ENCODE measurements at places on chromosomes 5 and 9.

DNA sequence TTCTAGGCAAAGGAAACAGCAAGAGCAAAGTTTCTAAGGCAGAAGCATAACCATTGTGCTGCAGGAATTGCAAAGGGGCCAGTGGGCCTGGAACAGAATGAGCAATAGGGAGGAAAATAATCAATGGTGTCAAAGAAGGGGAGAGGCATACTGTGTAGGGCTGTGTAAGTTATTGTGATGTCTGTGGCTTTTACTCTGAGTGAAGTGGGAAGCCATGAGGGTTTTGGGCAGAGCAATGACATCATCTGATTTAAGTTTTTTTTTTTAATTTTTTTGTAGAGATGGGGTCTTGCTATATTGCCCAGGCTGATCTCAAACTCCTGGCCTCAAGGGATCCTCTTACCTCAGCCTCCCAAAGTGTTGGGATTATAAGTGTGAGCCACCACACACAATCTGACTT is 64.6 kb upstream of the PPP2CA start:
- no peak for DNase-seq

GRCh38 chr9:69317894-69318293 is 7.1 kb upstream of the ENTREP1 start:
- no peak for DNase-seq

DNA sequence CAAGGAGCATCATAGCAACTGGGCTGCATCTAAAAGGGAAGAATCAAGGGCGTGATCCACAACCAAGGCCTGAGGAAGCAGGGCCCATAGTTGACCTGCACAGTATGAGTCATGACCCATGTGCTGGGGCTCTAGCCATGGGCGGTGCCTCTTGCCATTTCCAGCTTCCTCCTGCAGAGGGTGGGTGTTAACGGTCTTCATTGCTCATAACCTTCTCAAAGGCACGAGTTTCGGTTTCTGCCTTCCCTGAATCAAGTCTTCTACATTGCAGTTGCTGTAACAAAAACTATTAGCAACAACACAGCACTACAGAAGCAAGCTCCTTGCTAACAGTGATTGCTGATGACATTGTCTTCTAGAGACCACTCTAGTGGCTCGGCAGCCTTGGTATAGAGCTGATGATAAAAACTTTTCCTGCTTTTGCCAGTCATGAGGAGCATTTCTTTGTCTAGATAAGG is 66.9 kb downstream of the CTSL start:
- DNase-seq = no peak

- DNase-seq = no peak
Measured at GRCh38 chr9:7242126-7242525, 484.4 kb downstream of the KDM4C start.

DNA sequence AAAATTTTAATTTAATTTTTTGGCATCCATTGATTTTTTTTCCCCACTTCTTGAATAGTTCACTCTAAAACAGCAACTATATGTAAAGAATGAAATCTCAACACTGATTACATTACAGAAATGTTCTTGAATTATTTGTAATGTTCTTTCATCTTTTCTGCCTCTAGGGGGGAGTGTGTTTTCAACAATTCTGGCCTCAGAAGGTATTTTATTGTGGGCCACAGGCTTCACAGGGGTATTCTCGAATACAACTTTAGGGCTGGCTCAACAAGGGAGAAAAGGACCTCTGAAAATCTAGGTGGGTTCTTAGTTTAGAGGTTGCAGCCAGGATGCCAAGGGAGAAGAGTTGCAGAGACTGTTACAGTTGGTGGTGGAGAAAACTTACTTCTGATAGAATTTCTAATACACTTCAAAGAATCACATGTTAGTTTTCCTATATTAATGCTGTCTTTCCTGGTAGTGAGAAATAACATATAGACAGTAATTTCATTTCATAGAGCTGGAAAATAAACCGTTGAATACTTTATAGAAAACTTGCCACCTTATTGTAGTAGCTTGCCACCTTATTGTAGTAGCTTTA is 3.6 kb upstream of the NPR3 start:
- no peak for DNase-seq

GRCh38 chr9:86202338-86202882 is 57.0 kb downstream of the C9orf153 start:
- DNase-seq = no peak

DNA sequence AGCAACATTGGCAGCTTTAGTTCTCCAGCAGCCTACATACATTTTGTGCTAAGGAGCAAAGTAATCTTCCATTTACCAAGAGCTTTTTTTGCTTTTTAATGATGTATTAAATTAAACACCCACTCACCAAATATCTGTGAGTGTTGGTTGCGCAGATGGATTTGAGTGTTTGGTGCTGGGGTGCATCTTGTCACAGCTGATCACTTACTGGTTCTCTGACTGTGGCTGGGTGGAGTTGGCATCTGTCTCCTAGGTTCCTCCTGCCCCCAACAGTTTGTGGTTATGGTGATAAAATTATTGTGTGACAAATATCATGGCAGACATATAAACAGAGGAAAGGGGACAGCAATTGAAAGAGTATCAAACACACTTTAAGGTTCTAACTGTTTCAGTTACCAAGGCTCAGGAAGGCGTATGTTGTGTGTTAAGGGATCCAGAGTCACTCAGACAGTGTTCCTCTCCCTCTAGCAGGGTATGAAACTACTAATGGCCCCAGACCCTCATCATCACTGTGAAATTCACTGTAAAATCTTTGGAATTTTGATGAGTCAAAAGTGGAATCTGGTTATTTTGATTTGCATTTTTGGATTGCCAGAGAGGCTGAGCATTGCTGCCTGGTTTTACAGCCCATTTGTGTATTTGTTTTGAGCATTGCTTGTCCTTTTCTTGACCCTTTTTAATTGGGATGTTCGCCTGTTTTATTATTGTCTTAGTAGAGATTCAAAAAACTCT is 81.7 kb downstream of the PDE8B start:
- no peak for DNase-seq

- DNase-seq = no peak
Measured at GRCh38 chr5:52582313-52582712, 205.4 kb upstream of the ITGA1 start.

DNA sequence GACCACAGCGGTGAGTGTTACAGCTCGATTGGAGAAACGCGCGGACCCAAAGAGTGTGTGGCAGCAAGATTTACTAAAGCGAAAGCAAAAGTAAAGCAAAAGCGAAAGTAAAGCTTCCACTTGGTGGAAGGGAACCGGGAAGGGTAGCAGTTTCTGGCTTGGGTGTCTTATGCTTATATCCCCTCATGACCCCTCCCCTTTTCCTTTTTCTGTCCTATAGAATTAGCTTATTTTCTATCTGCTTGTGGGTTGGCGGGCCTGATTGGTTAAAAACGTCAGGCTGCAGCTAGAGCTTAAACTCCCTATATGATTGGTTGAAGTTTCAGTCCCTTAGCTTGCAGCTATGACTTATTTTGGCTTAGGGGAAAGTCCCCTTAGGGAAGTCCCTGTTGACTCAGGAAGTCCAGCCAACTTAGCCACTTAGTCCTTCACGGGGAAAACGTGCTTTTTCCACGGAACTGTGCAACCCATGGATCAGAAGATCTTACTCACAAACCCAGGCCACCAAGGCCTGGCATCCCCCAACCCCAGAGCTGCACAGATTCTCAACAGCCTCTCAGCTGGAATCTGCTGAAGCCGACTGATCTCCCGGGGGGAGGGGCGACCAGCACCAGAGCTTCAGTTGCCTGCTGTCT is 114.2 kb upstream of the ADAMTS16 start:
- DNase-seq = no peak

DNA sequence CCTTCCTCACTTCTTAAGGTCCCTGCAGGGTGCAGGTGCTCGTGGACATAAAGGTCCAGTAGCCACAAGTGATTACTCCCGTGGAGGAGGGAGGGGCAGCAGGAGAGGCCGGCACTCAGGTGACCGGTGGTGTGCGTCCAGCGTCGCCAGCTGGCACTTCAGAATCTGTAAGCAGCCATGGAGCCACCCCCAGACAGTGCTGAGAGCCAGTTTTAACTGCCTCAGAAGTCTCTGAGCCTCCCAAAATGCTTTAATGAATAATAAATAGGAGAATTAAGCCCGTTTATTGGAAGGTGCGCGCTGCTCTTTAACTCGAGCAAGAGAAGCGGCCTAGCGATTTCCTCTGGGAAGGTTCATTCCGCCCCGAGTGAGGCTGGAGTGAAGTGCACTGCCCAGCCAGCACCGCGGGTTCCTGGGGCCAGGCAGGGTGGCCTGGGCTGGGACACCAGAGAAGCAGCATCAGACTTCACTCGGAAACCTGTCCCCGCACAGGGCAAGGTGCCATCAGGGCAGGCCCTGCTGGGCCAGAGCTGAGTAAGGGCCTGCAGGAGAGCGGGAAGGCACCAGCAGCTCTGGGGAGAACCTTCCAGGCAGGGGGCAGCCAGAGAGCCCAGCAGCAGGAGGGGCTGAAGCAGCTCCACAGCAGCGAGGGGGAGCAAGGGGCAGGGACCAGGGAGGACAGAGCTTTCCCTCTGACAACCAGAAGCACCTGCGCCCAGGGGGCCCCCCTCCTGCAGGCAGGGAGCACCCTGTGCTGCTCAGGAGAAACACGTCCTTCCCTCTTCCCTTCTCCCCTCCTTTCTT is 61.2 kb downstream of the VAV2 start:
- DNase-seq = no peak

DNA sequence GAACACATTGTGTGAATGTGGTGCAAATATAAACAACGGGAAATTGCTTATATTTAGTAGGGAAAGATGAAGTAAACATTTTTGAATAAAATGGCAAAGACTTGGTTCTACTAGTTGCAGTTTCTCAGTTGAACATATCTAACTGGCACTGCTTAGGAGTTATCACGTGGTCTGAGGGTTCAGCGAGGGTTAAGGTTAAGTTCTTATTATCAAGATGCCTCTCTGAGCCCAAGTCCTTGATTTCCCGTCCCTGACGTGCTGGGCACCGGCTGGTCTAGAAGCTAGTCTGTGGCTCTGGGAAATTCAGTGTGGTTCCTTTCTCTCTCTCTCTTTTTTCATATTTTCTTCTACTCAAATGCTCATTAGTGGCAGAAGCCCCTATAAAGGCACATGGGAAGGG is 81.6 kb upstream of the PITX1 start:
- no peak for DNase-seq

DNA sequence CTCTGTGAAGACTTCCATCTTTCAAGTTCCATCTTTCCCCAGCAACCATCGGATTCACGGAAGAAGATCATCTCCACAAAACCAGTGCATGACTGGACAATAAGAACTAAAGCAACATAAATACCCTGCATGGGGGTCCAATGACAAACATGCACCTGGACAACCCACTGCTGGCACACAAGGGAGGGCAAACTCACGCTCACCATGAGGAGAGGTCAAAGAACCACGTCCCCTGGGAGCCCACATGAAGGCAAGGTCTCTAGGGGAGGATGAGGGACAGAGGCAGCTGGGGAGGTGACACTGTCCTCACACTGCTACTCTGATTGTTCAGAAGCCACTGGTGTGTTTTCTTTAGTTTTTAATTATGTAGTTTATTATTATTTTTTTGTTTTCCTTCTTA is 190.8 kb downstream of the MED10 start:
- DNase-seq = no peak

- DNase-seq = no peak
Measured at GRCh38 chr5:42397267-42397666, 26.0 kb upstream of the GHR start.

DNA sequence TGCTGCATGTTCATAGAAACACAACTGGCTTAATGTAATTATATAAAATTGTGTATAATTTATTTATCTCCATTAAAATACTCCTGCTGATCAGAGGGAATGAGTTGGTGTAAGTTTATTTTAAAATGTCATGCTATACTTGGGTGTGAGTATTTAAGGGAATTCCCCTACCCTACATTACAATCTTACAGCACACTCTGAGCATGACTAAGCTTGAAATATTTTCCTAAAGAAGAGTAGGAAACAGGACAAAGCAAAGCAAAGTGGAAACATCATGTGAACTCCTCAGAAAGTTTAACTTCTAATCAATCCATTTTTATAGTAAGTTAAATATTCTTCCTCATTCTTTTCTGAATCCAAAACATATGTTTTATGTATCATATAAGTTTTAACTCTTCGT is 1271.3 kb downstream of the EFNA5 start:
- DNase-seq = no peak

DNA sequence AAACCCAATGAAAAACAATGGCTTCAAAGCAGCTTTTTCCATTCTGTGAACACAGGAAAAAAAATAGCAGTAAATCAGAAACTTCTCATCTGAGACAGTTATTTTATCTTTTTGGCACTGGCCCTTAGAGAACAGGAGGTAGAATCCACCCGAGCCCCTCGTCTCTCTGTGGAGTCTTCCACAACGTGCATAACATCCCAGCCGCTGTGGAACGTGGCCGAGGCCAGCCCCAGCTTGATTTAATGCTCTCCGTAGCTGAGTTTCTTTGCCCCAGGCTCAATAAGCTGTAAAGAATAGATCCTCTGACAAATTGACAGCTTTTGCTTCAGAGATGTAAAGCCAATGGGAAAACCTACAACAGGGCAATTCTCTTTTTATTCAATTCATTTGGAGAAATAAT is 107.9 kb upstream of the DAP start:
- DNase-seq = no peak

DNA sequence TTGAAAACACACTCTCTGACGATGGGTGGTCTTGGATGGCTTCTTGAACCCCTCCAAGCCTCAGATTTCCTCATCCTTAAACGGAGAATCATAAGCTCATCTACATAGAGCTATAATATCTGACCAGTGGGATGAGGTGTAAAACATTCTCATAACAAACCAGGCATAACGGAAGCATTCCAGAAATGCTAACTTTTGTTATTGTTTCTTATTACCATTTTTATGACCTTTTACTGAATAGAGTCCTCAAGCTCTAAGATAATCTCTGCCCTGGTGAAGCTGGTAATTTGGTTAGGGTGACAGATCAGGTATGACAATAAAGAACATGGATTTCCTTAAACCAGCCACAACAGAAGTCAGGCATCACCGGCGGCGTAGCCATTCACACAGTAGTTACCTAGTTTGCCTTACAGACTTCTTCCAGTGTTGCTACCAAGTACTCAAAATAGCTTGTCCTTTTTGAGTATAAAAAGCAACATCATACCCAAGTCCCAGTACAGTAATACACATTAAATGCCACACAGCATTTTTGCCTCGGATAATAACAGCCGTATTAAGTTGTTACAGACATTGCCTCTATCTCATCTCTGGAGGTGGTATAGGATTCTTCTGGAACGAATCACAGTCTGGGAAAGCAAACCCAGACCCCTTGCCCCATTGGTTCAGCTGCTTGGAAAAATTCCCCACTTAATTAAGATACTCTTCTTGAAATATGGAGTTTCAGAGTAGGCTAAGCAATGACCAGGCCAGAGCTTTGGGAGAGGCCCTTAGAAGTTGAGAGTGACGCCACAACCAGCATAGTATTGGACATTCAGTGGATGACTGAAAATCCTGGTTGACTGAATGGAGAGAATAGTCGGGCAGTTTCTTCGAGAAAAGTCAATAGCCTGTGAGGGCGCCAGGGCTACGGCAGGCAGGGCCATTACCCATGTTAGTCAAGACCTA is 252.5 kb downstream of the SLIT3 start:
- DNase-seq = no peak

- DNase-seq = no peak
Measured at GRCh38 chr9:16453390-16453789, 417.1 kb downstream of the BNC2 start.

DNA sequence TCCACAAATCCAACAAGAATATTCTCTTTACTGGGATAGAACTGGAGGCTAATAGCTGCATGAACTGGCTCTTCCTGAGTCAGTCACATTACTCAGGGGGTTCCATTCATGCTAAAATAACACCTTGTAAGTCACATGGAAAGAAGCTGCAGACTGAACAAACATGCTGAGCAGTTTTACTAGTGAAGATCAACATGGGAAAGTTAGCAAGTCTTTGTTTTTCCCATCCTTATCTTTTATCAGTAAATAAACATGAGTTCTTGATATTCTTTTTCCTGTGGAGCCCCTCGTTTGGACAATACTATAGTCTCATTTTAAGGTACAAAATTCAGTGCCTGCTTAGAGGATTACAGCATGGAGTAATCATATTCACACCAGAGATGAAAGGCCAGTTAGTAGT is 43.7 kb upstream of the TEK start:
- DNase-seq = no peak
